ENCODE measurements at places on chromosomes 5 and 9.

- no peak for DNase-seq
These were observed 13.1 kb upstream of the IFNA5 start for GRCh38 chr9:21317956-21318923.

- DNase-seq: no peak
These were observed 31.1 kb downstream of the RASA1 start for GRCh38 chr5:87298692-87299362.

DNA sequence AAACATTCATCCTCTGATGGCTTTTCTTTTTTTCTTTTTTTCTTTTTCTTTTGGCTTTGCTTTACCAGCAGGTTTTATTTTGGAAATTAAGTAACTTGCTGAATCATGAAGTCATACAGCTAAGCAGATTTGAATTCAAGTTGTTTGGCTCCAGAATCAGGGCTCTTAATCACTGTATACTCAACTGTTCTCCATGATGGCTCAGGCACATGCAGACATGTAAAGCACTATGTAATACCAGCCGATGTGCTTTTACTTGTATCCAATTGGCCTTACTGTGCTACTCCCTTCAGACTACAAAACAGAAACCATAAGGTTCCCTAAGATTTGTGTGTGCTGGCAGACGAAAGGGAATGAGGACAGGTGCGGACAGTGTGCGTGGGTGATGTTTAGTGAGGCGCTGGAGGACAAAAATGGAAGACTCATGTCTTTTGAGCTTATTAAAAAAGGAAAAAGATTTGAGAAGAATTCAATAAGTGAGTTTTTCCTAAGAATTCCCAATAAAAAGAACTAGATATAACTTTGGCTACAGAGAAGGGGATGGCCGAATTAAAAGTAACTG is 44.7 kb upstream of the OTP start:
- DNase-seq: no peak

DNA sequence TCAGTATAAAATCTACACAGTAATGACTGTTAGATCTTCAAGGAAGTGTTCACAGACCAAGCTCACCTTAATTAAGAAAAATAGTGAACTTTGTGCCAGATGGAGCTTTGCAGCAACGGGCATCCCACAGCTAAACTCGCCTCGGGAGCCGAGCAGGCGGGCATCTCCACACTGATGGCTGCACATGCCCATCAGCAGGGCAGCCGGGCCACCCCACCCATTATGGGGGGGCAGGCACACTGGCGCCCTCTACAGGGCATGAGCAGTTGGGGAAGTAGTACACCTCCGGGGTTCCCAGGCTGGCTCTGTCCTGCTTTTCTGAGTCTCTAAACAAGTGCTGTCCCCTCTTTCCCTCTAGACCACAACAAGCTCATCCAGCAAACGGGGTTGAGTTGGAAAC is 21.6 kb downstream of the ANKS6 start:
- DNase-seq: no peak

DNA sequence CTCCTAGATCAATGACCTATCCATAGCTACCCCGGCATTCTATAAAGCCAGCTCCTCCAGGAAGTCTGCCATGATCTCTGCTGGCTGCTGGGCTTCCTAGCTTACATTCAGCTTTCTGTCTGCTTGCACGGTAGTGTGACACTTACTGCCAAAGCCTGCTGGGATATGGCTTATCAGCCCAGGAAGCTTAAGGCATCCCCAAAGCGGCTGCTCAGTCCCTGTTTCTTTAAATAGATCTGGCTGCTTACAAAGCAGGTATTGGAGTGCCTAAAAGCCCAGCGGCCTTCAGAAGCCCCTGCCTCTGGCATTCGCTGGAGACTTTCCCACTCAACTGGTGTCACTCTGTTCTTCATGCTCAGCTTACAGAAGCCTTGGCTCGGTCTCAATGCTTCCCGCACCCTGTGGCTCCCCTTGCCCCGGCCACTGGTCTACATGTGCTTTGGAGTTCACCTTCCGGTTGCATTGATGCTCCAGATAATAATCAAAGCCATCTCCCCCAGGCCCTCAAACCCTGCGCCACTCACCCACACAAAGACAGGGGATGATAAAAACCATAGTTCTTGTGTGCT is 31.3 kb upstream of the STRBP start:
- no peak for DNase-seq

GRCh38 chr5:65873181-65873750 is 53.1 kb upstream of the ERBIN start:
- no peak for DNase-seq

DNA sequence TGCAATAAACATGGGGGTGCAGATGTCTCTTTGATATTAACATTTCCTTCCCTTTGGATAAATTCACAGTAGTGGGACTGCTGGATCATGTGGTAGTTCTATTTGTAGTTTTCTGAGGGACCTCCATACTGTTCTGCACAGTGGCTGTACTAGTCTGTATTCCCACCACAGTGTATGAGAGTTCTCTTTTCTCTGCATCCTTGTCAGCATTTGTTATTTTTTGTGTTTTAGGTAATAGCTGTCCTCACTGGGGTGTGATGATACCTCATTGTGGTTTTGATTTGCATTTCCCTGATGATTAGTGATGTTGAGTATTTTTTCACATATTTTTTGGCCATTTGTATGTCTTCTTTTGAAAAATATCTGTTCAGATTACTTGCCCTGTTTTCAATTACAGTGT is 562.5 kb downstream of the CSNK1G3 start:
- no peak for DNase-seq

GRCh38 chr9:107492381-107492970 is 2.9 kb upstream of the KLF4 start:
- DNase-seq: no peak

DNA sequence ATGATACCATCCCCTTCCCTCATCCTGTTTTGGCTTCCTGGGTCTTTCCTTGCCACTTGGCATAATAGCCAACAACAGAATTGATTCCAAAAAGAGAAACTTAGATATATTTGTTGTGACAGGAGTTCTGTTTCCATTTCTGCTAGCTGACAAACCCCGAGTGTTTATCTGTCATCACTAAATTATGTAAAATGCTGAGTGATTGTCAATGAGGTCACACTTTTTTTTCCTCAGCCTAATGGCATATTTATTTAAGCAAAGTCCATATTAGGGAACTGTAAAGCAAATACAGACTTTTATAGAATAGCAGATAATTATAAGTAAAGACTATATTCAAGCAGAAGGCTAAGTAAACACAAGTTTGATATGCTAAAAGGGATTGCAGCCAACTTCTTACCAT is 64.0 kb downstream of the RGS7BP start:
- DNase-seq: no peak

- DNase-seq: no peak
These were observed 114.2 kb downstream of the EFNA5 start for GRCh38 chr5:107556575-107556974.

GRCh38 chr5:16384222-16384621 is 81.4 kb downstream of the ZNF622 start:
- no peak for DNase-seq

DNA sequence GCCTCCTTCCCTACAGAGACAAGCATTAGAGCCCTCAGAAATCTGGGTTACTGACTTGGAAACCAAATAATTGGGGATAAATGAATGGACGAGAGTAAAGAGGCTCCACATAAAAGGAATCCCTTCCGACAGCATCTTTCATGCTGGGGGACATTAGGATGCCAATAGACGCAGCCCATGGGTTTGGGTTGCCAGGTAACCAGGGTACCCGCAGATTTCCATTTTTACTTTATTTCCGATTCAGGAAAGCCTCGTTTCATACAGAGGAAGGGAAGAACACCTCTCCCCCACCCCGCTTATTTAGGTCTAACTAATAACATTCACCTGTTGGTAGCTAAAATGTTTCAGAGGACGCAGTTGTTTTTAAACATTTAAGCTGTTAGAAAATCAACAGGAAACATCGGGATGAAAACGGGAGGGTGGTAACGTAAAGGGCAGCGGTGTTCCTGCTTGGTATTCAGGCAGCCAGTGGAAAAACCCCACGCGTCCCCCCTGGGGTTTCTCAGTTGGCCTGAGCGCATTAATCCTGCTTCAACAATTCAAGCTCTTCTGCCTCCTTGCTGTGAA is 179.5 kb downstream of the YTHDC2 start:
- DNase-seq: no peak

DNA sequence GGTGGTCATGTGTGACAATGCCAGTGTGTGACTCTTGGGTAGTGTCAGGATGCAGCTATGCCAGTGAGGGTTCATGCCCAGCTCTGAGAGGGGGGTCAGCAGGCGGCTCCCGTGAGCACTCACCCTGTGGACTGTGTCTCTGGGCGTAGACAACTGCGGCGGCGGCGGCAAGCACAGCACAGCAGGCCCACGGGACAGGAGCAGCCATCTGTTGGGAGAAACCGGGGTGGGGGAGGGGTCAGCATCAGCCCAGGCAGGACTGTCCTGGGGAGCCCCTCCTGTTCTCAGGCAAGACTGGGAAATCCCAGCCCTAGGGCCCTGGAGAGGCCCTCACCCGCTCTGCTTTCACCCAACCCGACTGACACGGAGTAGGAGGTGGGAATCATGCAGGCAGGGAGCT is 20.8 kb downstream of the CNTFR start:
- no peak for DNase-seq

DNA sequence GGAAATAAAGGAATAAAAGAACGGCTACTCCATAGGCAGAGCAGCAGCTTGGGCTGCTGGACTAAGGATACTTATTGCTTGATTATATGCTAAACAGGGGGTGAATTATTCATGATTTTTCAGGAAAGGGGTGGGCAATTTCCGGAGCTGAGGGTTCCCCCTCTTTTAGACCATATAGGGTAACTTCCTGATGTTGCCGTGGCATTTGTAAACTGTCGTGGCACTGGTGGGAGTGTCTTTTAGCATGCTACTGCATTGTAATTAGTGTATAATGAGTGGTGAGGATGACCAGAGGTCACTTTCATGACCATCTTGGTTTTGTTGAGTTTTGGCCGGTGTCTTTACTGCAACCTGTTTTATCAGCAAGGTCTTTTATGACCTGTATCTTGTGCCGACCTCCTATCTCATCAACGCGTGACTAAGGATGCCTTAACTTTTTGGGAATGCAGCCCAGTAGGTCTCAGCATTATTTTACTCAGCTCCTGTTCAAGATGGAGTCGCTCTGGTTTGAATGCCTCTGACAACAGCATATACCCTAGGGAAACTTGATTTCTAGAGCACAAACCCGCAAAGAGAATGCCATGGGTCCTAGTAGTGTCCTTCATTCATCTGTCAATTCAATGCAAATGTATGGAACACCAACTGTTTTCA is 47.8 kb upstream of the PWWP2A start:
- DNase-seq: no peak

- DNase-seq: no peak
These were observed 26.7 kb downstream of the CLTA start for GRCh38 chr9:36217256-36217968.

- DNase-seq: no peak
These were observed 23.5 kb downstream of the FAM114A2 start for GRCh38 chr5:154015071-154015693.

All from HuH-7.5 (cell line).